ENCODE measurements at places on chromosomes 7 and 10.

- DNase-seq, result no peak
These were observed 285.6 kb downstream of the HGF start for GRCh38 chr7:81484261-81484660.

DNA sequence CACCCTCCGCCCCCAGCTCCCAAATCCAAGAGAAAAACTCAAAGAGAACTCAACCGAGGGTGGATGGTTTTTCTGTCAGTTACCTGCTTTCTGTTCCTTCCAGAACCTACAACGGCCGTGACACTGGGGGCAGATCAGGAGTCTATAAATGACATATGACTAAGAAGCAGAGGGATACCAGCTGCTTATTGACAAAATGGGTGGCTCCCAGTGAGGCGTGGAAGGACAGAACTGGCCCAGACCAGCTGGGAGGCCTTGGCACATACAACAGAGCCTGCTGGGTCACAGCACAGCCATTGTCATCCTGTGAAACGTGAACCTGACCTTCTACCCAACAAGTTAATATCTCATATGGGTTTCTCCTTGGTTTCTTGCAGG, 84.3 kb upstream of the ADRB1 start:
- peak; percentile 78 for DNase-seq

DNA sequence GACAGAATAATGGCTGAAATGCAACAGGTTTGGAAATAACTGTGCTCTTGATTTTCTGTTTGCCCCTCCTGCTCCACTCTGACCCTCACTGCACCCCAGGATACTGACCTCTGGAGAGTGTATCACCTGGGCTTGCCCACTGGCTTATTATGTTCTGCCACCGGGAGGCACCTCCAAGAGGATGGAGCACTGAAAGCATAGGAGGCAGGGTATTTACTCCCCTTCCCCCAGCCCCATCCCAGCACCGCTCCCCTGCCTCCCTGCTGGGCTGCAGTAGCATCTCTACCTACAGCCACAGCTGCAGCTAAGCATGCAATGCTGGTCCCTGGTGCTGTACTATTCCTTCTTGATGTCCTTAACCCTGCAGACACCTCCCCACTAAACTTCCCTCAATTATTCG, 26.4 kb downstream of the RAB11FIP2 start:
- DNase-seq, result no peak

DNA sequence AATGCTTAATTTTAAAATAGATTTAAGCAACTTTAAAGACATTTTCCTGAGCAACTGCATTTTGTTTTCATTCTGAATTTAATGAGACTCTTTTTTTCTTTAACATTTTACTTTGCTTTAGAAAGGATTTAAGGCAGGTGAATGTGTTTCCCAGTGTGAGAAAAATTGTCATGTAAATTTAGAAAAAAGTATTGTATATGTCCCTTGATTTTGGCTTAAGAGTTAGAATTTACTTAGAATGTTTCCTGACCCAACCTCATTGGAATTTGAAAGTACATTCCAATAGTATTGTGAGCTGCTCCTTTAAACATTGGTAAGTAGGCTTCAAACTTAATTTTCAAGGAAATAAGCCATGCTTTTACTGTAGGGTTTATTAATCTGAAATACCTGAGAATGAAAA, 110.2 kb downstream of the PTEN start:
- DNase-seq, result no peak

DNA sequence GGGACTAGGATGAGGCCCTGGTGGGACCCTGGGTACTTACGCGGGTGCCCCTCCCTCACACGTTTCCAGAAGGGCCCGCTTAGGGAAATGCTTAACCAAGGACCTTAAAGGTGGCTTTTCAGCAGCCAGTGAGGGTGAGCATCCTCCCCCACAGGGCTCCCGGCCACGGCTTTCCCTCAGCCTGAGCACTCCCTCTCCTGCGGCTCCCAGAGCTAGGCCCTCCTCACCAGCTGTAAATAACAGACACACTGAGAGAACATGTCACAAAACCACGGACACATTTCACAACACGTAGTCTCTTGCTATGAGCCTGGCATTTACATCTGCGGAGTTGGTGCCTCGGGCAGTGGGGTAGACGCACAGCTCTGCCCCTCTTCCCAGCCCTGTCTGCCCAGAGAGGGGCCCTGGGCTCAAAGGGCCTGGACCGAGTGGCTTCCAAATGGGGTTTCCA, 25.2 kb downstream of the GRID1 start:
- no peak for DNase-seq

GRCh38 chr10:114808982-114809381, 12.6 kb upstream of the FHIP2A start:
- no peak for DNase-seq

DNA sequence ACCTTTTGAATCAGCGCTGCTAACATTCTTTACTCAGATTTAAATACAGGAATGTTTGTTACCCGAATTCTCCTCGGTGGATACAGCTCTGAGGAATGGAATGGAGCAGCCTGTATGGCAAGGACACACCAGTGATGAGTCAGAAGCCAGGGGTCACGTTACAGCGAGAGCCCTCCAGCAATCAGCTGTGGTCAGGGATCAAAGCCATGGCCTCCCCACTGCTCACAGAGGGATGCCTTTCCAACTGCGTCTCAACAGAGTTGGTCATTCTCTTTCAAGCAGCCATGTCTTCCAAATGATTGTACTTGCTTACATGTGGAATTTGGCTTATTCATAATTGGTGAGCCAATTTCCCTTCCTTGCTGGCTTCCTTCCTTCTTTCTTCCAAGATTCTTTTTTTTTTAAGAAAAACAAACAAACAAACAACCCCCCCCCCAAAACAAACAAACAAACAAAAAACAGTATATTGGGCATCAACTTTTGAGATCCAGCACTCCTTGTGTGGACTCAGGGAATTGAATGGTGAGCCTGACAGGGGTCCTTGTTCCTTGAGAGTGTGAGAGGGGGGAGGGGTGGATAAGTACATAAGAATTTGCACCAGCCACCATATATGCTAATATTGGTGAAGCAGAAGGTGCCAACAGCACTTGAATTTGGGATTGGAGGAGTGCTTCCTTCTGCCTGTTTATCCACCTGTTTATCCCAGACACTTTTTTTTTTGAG, 100.2 kb downstream of the ATXN7L1 start:
- peak; percentile 67 for DNase-seq

DNA sequence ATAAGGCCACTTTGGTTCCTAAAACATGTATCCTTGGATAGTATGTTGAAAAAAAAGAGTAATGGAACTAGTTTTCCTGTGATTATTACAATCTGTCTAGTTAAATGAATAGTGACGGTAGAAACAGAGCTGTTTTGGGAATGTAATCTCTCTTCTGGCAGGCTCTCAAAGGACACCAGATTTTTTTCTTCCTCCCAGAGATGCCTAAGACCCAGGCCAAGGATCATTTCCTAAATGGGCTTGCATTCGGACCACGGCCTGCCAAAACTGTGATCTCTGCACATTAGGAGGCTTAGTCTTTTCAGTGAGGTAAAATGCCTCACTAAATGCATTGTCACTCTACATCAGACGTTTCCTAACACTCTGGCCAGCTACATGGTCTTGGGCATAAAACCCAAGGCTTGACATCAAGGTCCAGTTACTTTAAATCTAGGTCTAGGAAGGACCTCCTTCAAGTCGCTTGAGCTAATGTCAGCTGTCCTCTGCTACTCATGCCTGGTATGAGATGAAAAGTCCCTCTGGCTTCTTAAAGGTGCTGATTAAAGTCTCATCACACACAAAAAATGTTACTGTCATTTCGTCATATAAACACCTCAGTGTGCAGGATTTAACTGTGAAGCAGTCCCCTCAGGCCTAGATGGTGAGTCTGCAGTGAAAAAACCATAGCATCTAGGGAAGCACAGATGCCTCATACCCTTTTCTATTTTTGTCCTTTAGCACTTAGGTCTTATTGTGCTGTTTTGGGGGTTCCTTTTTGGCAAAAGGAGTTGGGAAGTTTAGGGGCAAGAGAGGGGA, 47.7 kb downstream of the DLD start:
- no peak for DNase-seq

DNA sequence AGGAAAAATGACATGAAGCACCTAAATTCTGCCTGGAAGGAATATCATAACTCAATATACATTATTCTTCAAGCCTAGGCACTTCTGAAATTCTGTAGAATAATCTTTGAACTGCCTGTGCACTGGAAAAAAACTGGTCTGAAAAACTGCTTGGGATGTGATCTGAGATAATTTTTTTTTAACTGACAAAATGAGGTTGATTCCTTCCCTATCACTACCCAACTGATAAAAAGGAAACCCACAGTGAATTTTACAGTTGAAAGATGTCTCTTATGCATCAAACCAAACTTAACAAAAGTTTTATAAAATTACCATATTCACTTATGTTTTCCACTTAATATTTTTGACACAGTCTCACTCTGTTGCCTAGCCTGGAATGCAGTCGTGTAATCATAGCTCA, 67.2 kb upstream of the FAM133B start:
- no peak for DNase-seq

DNA sequence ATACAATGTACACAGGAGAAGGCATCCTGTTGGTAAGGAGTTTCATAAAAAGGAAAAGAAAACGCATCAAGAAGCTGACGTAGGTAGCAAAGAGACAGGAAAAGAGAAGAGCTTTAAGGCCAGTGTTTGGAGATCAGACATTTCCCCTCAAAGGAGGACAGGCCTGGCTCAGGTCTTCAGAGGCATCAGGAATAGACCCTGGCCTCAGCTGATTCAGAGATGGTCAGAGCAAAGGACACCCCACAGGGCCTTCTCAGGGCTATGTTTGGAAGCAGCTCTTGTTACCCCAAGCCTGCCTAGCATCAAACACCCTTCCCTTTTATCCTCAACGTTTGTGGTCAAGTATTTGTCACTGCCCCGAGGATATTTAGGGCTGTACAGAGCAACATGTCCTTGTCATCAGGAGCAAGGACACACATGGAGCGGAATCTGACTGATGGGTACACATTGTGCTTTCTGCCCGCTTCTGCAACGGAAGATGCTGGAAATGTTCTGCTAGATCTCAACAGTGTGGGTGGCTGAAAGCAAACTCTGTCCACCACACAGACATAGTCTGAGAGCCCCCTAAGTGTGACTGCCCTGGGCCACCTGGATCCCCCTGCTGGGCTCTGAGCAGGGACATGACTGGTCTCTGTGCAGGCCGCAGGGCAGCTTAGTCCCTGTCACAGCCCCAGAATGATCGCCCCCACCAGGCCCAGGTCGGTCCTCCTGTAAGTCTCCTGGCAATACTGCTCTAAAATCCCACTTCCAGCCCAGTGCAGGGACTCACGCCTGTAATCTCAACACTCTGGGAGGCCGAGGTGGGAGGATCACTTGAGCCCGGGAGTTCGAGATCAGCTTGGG, 1.0 kb upstream of the ZDHHC4 start:
- DNase-seq, result no peak

- peak; percentile 50 for DNase-seq
These were observed 2.9 kb upstream of the IGF2BP3 start for GRCh38 chr7:23472956-23473843.

DNA sequence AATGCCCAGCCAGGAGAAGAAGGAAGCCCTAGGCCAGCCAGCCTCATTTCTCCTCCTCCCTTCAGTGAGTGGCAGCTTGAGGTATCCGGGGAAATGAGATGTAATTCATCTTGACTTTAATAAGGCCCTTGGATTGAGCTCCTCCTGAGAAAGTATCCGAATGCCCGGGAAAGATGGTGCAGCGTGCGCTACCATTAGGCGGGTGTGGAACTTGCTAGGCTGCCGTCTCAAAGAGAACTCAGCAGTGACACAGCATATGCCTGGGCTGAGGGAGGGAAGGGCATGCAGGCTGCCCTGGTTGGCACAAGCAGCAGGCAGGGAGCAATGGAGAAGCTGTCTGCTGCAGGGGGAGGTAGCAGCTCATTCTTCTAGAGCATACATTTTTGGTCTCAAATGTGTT, 659.8 kb upstream of the FOXK1 start:
- no peak for DNase-seq

DNA sequence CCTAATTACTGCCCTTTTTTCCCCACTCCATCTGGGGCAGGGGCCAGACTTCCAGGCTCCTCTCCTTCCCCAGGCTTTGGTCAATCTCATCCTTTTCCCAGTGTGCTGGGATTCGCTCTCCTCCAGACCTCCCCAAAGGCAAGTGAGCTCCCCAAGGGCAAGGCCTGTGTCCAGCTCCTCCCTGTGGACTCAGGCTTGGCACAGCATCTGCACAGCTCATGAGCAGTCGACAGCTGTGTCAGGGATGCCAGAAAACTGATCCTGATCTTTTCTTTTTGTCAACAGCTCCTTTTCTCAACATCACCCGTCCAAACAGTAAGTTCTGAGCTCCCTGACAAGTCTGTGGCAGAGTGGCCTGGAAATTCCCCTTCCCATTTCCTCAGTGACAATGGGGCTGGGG, 67.1 kb downstream of the C10orf120 start:
- DNase-seq, result no peak

All from LoVo (cell line).